ENCODE measurements at places on chromosomes 2 and 18.
A peak's percentile ranks its signal among the peaks of the same experiment; 100 is the strongest.

DNA sequence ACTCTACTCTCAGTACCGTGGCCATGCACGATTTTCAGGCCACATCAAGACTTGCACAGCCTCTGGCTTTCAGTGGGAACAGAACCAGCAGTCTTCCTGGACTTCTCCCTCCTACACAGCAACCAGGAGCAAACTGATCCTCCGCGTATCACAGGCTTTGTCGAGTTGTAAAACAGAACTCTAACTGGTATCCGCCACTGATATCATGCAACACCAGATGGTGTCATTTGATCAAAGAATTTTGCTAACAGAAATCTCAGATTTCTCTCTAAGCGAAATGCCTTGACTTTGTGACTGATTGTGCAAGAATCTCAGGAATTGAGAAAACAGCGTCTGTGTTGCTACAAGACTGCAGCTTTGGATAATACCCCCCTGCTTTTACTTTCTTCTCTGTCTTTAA lies 85.7 kb downstream of the COPS8 start:
- no peak for DNase-seq

GRCh38 chr2:134253804-134254203 lies at the start of gene MGAT5:
Gene MGAT5, plus strand, starts transcription at chr2:134254072. Its CDS starts 332 bp downstream, at chr2:134254404.
- DNase-seq: no peak

- no peak for DNase-seq
These were observed 921 bp downstream of the RPE start for GRCh38 chr2:210003359-210003758.

DNA sequence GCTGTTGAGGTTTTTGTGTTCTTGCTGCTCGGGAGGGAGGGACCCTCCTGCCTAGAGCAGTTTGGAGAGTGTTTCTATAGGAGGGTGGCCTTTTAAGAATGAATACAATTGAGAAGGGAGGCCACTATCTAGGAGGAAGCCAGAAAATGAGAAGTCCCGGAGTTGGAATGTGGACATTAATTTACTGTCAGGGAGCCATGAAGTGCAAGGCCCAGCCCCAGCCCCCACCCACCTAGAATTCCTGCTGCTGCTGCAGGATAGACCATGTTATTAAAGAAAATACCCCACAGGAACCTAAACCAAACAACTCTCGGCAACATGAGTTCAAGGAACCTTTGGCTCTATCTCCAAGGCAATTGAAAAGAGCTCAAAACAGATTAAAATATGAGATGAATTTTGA lies 46.0 kb downstream of the ZBTB7C start:
- no peak for DNase-seq

- DNase-seq: no peak
These were observed 304.8 kb downstream of the CPS1 start for GRCh38 chr2:210861038-210861665.

DNA sequence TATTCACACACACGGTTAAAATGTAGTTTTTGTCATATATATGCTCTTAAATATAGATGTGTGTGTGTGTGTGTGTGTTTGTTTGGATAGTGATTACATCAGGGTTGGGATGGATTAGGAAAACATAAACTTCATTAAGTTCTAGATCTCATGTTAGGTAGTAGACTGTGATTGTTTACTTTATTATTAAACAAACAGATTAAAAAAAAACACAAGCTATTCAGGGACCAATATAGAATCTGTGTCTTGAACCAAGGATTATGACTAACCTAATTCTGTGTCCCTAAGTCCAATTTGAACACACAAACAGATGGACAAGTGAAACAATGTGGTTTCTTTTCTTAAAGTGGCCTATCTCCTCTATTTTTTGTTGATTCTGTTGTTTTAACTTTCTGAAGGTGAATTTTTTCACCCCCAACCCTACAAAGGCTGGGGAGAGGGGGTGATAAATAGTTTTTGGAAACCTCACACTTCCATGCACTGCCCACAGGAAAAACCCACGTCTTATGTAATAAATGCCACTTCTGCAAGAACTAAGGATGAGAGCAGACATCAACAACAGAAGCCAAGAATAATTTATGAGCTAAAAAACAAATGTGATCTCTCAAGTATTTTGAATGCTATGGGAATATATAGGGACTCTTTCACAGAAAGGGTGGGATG lies 40.7 kb downstream of the IL1R2 start:
- no peak for DNase-seq

DNA sequence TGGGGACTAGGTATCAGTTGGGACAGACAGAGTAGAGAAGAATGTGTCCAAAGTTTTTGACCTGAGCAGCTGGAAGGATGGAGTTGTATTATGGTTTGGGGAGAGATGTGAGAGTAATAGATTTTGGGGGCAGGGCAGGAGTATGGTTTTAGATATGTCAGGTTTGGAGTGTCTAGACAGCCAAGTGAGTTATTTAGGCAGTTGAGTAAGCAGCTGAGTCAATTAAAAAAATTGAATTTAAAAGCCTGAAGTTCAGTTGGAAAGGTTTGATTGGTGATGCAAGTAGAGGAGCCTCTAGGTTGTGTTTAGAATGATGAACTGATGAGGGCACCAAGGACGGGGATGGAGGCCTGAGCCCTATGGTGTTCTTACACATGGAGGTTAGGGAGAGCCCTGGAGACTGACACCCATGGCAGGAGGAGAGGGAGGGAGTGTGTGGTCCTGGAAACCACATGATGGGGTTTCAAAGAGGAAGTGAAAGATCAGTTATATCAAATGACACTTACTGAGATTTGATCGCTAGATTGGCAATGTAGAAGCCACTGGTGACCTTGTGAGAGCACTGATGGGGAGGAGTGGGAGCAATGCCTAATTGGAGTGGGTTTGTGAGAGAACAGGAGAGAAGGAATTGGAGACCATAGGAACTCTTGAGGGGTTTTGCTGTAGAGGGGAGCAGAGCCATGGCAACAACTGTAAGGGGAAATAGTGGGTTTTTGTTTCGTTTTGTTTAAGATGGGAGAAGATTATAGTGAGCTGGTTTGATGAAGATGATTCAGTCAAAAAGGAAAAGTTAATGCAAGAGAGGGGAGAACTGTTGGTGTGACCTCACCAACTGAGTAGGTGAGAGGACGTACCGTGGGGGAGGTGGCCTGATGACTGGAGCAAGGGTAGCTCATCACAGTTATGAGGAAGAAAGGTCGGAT lies 10.3 kb downstream of the ITGA6 start:
- DNase-seq: peak; percentile 43

DNA sequence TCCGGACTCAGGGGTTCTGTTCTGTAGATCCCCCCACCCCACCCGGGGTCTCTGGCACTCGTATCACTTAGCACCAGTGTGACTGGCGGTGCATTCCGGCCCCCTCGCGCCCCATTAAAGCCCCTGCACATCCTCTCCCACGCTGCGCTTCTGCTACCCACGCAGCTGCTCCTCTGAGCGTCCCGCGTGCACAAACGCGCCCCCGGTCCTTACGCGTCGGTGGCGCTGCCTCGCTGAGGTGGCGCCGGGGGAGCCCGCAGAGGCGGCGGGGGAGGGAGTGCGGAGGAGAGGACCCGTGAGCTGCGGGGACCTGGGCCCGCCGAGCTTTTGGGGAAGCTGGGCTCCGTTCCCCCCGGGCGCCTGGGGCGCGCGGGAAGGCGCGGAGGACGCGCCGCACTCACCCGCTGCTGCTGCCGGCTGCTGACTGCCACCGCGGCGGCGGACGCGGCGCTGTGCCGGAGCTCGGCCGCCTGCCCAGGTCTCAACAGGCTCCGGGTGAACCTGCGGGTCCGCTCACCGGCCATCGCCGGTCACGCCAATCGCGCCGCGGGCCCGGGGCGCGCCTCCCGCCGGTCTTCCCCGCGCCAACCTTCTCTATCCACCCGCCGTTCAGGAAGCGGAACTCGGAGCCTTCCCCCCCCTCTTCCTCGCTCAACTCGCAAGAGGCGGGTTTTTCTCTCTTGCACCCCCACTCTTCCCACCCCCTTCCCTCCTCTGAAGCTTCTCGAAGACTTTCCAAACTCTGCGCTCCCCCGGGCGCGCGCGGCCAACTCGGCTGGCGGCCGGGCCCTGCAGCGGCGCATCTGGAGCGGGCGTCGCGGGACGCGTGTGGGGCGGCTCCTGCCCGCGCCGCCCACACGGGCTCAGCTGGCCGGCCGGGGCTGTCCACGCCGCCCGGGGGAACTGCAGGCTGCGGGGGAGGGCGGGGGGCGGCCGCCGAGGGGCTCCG lies at the start of gene DOCK10:
Gene DOCK10 (minus strand): TSS at position 618 of the 949 bp plus-strand sequence. CDS start 94 bp downstream, at position 524.
- DNase-seq: peak; percentile 54

DNA sequence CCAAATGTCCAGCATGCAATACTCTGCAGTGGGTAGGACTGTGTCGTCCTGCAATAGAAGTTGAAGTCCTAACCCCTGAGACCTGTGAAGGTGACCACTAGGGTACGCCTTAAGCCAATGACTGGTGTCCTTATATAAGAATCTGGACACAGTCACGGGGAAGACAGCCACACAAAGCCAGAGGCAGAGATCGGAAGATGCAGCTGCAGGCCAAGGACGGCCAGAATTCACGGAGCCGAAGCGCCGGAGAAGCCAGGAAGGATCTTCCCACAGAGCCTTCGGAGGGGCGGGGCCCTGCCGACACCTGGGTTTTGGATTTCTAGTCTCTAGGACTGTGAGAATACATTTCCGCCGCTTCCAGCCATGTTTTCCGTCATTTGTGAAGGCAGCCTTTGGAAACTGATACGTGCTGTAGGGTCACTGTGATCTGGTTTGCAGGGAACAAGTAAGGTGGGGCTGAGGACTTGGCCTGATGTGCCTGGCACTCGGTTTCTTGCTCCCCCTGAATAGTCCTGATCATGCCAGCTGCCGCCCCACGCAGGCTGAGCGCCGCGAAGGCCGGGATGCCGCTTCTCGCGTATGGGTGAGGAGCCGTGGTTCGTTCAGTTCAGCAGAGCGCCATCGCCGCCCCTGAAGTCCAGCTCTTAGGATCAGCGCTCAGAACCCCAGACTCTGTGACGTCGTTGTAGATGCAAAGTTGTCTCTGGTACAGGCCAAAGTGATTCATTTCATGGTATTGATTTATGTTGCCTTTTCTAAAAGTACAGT lies 38.7 kb downstream of the PTGR3 start:
- DNase-seq: no peak
